NCI-H2171 (cell line): ENCODE measurements at places on chromosomes 12 and 14.
A peak's percentile ranks its signal among the peaks of the same experiment; 100 is the strongest.

DNA sequence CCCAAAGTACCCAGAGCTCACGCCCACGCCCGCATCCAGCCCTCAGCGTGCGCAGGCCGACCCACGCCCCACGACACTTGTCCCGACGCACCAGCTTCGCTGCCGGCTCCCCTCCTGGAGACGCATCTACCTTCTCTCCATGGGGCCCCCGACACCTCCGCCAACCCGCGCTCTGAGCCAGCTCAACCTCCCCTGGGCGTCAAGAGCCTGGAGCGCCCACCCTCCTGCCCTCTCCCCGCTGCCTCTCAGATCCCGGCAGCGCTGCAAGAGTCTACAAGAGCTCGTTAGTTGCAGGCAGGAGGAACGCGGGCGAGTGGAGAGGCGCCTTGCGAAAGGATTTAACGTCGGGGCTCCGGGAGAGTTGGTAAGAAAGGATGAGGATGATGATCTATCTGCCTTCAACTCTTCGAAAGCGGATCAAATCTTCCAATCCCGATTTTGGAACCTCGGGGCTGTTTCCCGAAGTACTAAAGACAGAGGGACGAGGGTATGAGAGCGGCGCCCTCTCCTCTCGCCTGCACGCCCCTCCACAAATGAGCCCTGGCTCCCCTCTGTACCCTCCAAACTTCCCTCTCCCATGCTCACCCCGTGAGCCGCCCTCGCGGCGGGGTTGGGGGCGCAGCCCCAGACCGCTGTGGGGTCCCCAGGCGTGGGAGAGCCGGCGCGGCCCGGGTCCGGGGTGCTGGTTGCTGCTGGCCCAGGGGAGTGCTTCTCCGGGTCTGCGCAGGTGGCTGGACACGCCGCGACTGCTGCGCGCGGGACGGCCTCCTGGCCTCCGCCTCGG is 979 bp downstream of the LTBP2 start:
- no peak for DNase-seq

GRCh38 chr12:56461235-56462159 is 6.9 kb upstream of the SPRYD4 start:
- DNase-seq = no peak

DNA sequence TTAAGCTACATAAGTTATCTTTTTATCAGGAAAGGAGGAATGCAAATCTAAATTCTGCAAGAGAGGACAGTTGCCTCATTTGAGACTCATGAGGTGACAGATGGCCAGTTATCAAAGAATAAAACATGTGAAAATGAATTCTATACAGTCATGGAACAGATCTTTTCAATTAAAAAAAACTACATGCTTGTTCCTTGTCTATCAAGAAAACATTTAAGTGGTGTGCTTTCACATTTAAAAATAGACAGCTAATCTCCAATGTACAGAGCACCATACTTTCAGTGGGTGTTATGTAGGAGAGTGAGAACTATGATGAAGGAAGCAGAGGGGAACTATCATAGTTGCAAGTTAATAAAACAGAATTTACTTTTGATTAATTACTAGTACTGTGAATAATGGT is 76.7 kb upstream of the TTC7B start:
- DNase-seq = peak; percentile 8

- DNase-seq = no peak
These were observed 64.6 kb downstream of the KIF21A start for GRCh38 chr12:39378341-39378740.

- DNase-seq = no peak
These were observed 61.5 kb upstream of the SINHCAF start for GRCh38 chr12:31387466-31387865.

- no peak for DNase-seq
These were observed 130.0 kb upstream of the NPAS3 start for GRCh38 chr14:32808644-32809043.

GRCh38 chr14:68696266-68696665 is 96.6 kb downstream of the ZFP36L1 start:
- DNase-seq = no peak

DNA sequence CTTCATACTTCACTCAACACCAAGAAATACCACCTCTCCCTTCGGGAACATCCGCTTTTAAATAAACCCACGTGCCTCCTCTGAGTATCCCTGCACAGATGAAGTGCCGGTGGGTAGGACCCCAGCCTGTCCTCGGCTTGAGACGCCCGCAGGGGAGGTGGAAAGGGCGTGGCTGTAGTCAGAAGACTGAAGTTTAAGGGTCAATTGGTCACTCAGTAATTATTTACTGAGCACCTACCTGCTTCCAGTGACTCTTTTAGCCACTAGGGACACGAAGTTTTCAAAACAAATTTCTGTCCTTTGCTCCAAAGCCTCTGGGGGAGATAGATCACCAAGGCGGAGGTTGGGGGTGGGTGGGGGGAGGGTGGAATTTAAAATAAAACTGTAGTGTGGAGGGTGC is 309.4 kb downstream of the VRK1 start:
- DNase-seq = no peak

DNA sequence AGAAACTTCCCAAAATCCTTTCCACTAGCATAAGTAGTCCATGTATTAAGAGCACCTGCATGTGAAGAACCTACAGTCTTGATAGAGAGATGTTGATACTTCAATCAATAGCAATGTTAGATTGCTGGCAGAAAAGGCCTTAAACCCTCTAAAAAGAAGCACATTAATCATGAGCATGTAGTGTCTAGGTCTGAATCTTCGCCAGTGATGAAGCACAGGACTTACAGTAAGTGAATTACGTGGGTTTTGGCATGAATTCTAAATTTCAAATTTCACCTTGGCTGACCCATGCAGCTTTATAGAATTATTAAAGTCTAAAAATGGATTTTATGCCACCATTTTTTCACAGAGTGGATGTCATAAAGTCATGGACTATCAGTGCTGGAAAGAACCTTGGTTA is 791.6 kb upstream of the NOVA1 start:
- DNase-seq = no peak

DNA sequence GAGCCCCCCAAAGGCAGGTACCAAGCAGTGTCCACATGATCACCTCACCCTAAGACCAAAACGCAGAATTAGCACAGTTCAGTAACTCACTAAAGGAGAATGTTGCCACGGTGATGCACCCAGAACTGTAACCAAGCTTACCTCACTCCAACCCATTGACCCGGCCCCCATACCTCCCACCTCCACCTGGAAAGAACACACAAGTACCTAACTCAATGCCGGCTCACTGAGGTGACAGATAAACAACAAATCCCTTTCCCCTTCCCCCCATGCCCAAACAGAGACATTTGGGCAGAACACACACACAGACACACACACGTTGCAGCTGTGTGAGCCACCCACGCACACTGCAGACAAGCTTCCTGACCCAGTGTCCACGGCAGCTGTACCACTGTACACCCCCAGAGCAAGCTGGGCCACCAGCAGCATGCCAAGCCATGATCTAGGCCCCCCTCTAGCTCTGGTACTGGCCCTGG is 1.3 kb downstream of the RAPGEF3 start:
- DNase-seq = no peak

DNA sequence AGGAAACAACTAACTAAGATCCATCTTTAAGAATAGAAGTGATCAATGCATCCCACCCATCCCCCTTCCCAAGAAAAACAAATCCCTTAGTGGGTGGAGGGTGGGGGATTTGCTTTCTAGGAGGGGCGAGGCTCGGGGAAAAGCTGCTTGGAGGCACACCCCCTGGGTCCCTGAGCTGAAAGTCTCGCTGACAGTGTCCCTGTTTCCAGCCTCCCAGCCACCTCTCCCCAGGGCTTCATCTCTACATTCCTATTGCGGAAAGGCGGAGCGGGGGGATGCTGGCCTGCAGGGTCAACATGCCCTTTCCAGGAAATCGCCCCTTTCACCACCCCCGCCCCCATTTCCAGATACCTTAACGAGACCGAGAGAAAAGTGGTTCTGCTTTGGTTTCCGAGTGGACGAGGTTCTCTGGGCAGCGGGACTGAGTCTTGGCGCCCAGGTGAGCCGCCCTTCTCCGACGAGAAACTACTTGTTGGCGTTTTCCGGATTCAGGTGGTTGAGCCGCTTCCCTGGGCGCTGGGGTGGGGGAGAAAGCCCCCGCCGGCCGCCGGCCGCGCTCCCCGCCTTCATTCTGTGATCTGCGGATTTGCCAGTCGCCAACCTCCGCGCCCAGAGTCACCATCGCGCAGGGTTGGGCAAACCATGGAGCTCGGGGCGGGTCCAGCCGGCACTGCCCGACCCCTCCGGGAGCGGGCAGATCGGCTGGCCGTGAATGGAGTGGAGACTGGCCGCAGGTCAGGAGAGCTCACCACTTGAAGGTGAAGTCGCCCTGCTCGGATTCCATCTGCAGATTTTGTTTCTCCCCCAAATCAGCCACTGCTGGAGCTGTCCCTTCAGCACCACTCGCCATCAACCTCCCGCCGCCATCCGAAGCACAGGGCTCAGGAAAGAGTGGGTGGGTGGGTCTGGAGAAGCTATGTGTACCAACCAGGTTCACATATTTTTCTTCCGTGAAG is 505 bp downstream of the KCNC2 start:
- DNase-seq = no peak
